ENCODE measurements at places on chromosomes 1 and 21. TPM values are rescaled to one million over a fixed set of nuclear protein-coding genes. Genes with fewer than 3 reads are reported as not detected.

The ZFP69B gene
- total RNA-seq, result 1.2 TPM

The TRABD2B gene
- total RNA-seq, result 6.2 TPM

The AQP10 gene
- total RNA-seq, result not detected

DNA sequence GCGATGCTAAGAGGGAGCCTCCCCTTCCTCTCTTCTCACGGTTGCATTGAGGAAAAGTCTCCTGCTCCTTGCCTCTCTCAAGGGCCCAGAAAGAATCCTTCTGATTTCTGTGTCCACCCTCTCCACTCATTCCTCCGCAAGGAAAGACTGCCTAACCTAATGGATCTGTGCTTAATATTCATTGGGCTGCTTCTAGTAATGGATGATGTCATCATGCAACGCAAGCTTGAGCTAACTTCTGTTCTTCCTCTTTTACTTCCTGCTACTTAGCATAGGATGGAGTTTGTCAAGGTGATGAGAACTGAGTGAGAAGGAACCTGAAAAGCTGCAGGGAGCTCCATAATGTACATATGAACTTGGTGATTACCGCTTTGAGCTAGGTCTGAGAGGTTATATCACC lies 35.2 kb upstream of the HMGB4 start:
- DNase-seq, result no peak

The SLAMF6 gene
- total RNA-seq, result 0.55 TPM

GRCh38 chr1:71745326-71745725 lies 537.0 kb downstream of the NEGR1 start:
- no peak for DNase-seq

GRCh38 chr1:15195420-15196052 lies 42.0 kb downstream of the TMEM51 start:
- no peak for DNase-seq

The LRRIQ3 gene
- total RNA-seq, result 0.29 TPM

GRCh38 chr1:164659621-164660411 lies 100.8 kb downstream of the PBX1 start:
- DNase-seq, result no peak

GRCh38 chr1:76547916-76548315 lies 319.4 kb upstream of the ST6GALNAC5 start:
- no peak for DNase-seq

GRCh38 chr1:18673976-18674375 lies 43.3 kb downstream of the PAX7 start:
- DNase-seq, result no peak

The TSTD1 gene
- 23.5 TPM for total RNA-seq

GRCh38 chr1:210731193-210731592 lies 402.5 kb downstream of the HHAT start:
- no peak for DNase-seq

DNA sequence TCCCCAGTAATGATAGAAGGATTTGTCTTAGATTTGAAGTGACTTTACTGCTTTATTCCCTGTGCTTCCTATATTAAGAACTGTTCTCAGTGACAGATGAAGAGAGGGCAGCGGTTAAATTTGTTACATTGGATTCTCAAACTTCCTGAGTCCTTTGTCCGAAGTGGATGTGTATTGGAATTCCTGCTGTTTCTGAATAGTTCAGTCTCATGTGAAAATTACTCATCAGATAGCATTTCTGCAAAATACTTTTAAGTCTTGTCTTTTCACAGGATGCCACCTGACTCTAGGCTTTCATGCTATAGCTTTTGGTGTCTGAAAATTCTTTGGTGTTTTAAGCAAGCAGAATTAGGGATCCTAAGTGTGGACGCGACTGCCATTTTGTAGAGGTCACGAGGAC lies 83.6 kb downstream of the PRDM2 start:
- DNase-seq, result no peak

DNA sequence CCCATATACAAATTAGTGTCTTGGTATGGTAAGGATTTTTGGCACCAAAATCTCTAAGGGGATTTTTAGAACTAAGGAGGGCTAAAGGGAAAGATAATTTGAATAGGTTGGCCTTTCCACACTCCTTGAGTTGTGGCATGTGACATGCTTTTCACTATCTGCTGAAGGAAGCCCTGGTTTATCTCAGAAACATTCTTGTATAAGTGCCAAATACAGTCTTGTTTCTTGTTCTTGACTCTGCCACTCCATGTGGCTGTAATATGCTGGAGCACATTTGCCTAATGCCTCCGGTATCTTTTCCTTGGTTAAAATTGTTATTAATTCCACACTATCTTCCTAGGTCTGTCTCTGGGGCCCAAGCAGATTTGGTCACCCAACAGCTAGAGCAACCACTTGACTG lies 457.0 kb downstream of the USP25 start:
- no peak for DNase-seq

DNA sequence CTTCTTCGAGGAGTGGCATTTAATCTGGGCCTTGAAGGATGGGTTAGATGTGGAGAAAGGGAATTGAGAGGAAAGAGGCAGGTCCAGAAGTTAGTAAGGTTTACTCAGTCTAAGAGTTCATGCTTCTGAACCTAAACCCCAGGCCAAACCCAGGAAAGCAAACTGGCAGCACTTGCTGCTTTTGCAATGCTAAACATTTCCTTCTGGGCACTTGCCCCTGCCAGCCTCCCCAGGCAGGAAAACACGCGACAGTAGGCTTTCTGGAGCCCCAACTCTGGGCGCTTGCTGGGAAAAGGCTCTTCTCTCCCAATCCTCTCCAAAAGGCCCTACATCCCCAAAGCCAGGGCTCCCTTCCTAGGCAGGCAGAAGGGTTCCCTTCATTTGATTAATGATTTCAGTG lies 2.5 kb downstream of the OLFML2B start:
- DNase-seq, result no peak

- peak; percentile 77 for DNase-seq
Observed at GRCh38 chr1:201456499-201457309, 12.3 kb downstream of the PHLDA3 start.

- no peak for DNase-seq
Observed at GRCh38 chr1:92949937-92950817, 11.1 kb downstream of the DIPK1A start.

The PPM1J gene
- 4.9 TPM for total RNA-seq

The TBX19 gene
- 0.84 TPM for total RNA-seq

The TMOD4 gene
- not detected for total RNA-seq

The CFHR1 gene
- 0.21 TPM for total RNA-seq

- peak; percentile 81 for DNase-seq
Observed at GRCh38 chr1:193408782-193409293, 222.4 kb upstream of the B3GALT2 start.

DNA sequence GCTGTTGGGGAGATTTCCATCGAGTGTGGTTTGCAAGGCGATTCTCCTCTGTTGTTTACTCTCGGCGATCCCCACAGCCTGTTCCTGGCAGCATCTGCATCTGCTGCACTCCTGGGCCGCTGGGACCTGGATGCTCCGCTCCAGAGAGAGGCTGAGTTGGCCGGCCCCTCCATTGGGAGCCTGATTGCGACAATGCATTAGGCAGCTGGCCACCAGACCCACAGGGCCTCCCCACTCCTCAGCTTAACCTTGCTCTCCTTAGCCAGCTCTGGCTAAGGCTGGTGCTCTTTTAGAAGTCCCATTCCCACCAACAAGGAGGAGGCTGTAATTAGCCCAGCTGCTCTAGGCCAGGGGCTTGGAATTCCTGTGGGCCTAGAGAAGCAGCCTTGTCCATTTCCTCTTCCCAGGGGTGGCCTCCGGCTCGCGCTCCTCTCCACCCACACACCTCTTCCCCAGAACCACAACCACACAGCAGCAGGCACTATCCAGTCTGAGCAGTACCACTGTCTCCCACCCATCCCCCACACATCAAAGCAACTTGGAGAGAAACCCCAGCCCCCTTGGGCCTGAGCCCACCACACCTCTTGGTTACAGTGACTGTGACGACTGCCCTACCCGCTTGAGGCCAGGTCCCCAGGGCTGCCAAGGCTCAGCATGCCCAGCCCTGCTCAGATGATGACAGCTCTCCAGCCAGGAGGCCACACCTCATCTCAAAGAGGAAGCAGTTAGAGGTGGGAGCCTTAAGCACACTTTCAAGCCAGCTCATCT lies 193.8 kb upstream of the EDN2 start:
- no peak for DNase-seq

DNA sequence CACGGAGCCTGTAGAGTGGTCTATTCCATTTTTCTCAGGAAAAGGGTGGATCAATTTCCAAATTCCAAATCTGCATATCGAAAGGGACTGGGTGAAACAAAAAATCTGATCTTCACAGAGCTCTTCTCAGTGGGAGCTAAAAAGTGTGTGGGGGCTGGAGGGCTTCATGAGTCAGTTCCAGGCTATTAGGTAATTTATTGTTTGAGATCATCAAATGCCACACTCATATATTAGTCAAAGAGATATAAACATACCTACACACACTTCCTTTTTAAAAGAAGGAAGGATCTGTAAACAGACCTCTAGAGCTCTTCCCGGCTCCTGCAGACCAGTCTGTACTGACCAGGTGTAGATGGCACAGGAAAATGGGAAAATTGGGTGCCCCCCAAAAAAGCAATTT lies 175.4 kb downstream of the ZBTB18 start:
- DNase-seq, result no peak
